Stimulated activated CD4-positive, alpha-beta T cell treated with anti-CD3 and anti-CD28 coated beads, TNF-alpha, amount 100 ng/mL, for 1 hour (primary cell): ENCODE measurements at places on chromosomes 6 and 20.

DNA sequence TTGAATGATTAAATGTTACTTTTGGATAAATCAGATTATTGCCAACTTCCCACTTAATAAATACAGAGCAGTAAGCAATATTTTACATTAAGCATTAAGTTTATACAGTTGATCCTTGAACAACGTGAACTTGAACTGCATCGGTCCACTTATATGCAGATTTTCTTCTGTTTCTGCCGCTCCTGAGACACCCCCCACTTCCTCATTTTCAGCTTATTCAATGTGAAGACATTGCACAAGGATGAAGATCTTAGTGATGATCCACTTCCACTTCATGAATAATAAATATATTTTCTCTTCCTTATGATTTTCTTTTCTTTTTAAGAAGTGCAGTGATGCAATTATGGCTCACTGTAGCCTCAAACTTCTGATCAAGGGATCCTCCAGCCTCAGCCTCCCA is 167.2 kb downstream of the LINC00237 start:
- no peak for DNase-seq

DNA sequence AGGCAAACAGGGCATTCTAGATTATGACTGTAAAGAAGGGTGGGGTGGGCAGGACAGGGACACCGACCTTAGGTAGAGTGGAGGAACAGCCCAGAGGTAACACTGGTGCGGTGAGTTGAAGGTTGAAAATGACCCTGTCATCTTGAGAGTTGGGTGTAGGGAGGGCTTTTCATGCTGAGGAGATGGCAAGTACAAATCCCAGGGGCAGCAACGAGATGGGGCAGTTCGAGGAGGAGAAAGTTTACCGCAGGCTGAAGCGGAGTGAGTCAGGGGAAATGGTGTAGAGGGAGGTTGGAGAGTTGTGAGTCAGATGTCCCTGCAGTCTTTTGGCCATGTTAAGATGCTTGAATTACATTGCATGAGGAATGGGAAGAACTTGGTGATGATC is 101.1 kb downstream of the HIVEP1 start:
- no peak for DNase-seq

DNA sequence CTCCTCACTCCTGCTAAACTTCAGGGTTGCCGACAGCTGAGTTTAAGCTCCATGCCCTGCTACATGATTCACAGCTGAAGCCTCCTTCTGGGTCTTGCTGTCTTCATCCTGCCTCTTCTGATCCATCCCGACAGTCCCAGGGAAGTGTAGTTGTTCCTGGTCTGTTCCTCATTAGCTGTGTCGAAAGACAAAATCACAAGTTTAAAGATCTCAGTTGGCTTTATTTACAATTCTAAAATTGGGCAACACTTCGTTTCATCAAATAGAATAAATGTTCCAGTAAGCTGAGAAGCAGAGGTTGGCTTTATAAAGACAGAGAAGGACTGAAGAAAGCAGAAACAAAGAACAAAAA is 4.1 kb upstream of the SLC2A10 start:
- no peak for DNase-seq

GRCh38 chr6:65999288-65999791 is 292.3 kb upstream of the EYS start:
- no peak for DNase-seq

DNA sequence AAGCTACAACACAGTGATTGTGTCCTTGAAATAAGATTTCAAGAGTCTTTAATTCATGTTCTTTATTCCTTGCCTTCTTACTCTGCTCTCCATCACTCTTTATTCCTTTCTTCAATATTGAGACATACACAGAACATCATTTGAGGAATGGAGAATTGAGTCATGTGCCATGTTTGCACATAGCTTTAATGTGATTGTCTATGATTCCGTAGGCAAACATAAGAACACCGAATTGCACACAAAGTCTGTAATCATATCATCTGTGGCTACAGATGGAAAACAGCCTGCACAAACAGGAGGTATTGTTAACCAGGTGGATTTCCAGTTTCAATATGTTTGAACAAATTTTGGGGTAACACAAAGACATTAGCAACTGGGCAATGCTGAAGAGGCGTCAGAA is 571.6 kb upstream of the GJE1 start:
- no peak for DNase-seq

GRCh38 chr20:51560550-51561307 is 18.2 kb upstream of the NFATC2 start:
- DNase-seq = no peak

DNA sequence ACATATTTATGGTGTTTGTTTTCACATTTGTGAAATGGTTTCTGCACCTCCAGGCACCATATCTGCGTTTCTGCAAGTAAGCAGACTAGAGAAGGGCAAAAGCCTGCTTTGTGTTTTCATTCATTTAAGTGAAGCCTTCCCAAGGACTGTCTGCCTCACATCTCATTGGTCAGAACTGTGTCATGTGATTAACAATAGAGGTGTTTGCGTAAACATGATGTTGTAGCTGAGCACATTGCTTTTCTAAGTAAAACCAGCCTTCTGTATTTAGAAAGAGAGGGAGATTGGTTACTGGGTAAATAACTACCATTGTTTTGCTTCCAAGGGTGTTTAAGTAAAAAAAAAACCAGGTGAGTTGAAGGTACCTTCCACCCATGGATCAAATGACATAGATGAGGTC is 39.7 kb downstream of the SH3BGRL2 start:
- DNase-seq = no peak

GRCh38 chr20:60206259-60206658 is 248.0 kb downstream of the CDH26 start:
- no peak for DNase-seq

DNA sequence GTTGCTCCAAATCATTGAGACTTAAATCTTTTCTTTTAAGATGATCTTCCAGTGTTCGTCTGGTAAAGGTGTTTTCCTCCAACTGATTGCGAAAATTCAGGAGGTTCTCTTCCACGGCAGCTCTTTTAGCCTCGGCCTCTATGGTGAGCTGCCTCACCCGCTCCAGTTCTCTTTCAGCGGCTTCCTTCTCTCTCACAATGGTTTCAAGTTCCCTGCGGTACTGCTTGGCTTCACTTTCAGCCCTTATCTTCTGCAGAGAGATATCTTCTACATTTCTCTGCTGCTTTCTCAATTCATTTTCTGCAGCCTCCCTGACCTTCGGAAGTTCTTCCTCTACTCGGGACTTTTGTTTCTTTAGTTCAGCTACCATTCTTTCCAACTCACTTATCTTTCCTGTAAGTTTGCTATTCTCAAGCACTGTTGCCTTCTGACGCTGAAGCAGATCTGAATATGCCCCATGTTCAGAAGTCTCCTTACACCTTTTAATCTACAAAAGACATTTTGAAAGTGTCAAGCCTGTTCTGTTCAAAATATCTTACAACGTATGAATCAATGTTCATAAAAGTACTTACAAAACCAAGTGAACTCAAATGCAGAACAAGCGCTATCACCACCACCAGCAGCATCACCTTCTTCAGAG is 22.3 kb downstream of the DST start:
- DNase-seq = no peak

DNA sequence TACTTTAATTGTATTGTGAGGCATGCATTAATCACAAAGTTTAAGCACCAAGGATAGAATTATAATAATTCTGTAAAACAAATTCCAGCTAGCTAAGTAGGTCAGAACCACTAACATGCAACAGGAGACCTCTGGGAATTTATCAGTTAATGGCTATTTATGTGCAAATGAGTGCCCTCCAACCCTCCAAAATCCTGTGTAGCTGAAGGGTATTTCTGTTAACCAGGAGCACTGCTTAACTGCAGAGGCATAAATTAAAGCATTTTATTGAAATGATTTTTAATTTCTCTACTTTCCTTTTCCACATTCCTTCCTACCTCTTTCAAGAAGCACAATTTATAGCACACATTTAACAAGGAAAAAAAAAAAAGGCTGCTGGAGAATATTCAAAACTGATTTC is 77.0 kb downstream of the MMS22L start:
- DNase-seq = no peak

DNA sequence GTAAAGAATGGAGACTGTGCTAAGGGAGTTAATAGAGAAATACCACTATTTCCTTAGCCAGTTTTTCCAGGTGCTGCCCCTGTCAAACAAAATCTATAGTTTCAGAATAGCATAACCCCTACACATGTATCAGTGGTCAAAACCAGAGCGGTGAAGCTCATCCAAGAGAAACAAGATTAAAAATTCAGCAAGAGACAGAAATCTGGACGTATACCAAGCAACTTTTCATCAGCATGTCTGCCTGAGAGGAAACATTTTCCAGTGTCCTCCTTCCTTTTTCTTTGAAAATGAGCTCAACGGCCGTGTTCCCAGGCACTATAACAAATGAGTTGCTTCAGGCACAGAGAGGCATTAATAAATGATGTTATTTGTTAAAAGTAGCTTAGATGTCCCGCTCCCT is 416.5 kb downstream of the BCKDHB start:
- no peak for DNase-seq

DNA sequence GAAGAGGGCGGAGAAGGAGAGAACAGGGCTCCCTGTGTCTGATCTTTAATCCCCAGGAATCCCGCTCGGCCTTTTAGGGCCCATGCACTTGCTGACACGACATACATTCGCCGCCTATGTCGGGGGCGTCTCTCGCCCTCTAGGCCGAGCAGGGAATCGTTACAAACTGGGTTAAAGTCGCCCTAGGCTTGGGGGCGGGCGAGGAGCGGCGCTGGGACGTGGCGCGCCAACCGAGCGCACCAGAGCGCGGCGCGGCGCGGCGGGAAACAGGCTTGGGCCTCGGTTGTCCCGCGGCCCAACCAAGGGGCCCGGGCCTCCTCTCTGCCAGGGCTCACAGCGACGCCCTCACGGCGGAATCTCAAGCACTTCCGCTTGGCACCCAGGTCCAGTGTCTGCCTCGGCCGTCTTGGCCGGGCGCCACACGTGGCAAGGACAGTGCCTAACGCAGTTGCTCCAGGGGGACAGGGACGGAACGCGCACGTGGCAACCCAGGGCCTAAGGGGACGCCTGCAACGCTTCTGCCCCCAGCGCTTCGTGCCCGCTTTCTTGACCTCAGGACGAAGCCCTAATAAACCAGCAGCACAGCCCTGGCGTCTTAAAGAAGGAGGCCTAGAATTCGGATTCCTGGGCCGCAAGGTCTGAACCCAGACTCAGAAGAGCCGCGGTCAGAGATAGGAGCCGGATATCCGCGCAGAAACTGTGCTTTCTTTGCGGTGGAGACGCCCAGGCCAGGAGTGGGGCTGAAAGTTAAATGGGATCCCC is 71.5 kb downstream of the NCR2 start:
- no peak for DNase-seq
